ENCODE measurements at places on chromosomes 11 and 22.

GRCh38 chr11:68321293-68322051, 9.1 kb downstream of the LRP5 start:
- H3K27ac ChIP-seq, result peak overlapping the region; percentile 76
- no peaks in the 10 kb centered on the region for H3K27me3 ChIP-seq
- peak overlapping the region; percentile 10 for H3K4me3 ChIP-seq
- peaks cover 13% of the 10 kb centered on the region for H3K4me1 ChIP-seq
- DNase-seq, result no peak
- no peaks in the 10 kb centered on the region for H3K36me3 ChIP-seq

DNA sequence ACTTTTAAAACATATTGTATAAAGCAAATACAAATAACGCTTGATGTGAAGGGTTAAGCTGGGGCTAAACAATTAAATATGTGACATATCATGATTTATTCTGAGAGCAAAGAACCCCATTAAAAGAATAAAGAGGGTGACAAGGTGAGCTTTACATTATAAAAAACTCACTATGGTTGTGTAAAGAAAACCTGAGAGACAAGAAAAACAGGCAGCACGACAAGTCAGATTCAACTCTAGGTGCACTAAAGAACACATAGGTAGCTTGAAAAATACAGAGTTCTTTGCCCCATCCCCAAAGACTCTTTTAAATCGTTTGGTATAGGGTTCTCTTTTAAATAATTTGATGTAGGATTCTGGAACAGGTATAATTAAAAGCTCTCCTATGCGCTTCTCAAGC, 63.5 kb downstream of the LUZP2 start:
- H3K27ac ChIP-seq, result no peak overlapping the region
- no peaks in the 10 kb centered on the region for H3K36me3 ChIP-seq
- no peak overlapping the region for H3K4me3 ChIP-seq
- H3K27me3 ChIP-seq, result no peaks in the 10 kb centered on the region
- DNase-seq, result no peak

DNA sequence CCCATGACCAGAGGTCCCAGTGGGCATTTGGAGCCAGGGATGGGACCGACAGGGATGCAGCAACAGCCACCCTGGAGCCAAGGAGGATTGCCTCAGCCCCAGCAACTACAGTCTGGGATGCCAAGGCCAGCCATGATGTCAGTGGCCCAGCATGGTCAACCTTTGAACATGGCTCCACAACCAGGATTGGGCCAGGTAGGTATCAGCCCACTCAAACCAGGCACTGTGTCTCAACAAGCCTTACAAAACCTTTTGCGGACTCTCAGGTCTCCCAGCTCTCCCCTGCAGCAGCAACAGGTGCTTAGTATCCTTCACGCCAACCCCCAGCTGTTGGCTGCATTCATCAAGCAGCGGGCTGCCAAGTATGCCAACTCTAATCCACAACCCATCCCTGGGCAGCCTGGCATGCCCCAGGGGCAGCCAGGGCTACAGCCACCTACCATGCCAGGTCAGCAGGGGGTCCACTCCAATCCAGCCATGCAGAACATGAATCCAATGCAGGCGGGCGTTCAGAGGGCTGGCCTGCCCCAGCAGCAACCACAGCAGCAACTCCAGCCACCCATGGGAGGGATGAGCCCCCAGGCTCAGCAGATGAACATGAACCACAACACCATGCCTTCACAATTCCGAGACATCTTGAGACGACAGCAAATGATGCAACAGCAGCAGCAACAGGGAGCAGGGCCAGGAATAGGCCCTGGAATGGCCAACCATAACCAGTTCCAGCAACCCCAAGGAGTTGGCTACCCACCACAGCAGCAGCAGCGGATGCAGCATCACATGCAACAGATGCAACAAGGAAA, 27.3 kb upstream of the L3MBTL2 start:
- no peak overlapping the region for H3K4me3 ChIP-seq
- H3K27ac ChIP-seq, result no peak overlapping the region
- DNase-seq, result no peak
- H3K27me3 ChIP-seq, result no peaks in the 10 kb centered on the region
- peaks cover 60% of the 10 kb centered on the region for H3K36me3 ChIP-seq

GRCh38 chr11:117914991-117915618, 14.1 kb downstream of the TMPRSS13 start:
- no peaks in the 10 kb centered on the region for H3K36me3 ChIP-seq
- no peak overlapping the region for H3K4me3 ChIP-seq
- DNase-seq, result no peak
- H3K27me3 ChIP-seq, result no peaks in the 10 kb centered on the region

- DNase-seq, result no peak
- no peaks in the 10 kb centered on the region for H3K36me3 ChIP-seq
- no peaks in the 10 kb centered on the region for H3K27me3 ChIP-seq
- no peaks in the 10 kb centered on the region for H3K4me1 ChIP-seq
These were observed 310.2 kb downstream of the DLG2 start for GRCh38 chr11:85316967-85317366.

- peaks cover 3% of the 10 kb centered on the region for H3K36me3 ChIP-seq
- H3K4me3 ChIP-seq, result no peak overlapping the region
- H3K27me3 ChIP-seq, result no peaks in the 10 kb centered on the region
- DNase-seq, result no peak
These were observed 19.0 kb downstream of the SMCO4 start for GRCh38 chr11:93524173-93524536.

DNA sequence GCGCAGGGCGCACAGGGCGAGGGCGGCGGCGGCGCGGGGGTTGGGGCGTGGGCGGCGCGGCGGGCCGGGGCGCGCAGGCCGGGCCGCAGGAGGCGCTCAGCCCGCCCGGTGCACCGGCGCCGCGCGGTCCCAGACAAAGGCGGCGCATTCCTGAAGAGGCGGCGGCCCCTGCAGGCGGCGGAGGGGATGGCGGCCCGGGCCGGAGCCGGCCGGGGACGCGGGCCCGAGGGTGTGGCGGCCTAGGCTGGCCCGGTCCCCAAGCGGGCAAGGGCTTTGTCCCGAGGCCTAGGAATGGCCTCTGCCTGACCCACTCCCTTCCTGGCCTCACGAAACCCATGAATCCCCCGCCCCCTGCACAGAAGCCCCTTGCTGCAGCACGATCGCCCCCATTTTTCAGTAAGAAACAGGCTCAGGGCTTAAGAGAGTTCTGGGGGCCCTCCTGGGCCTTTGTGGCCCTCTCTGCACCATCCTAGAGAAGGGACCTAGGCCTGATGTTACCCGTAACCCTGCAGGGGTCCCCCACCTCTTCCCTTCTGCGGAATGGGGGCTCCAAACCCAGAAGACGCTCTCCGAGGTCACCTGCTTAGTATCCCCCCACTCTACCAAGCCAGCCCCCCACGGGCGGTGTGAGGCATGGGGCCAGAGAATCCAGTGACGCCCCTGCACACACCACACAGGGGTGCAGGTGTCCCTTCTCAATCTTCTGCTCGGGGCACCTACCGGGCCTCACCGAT, at the start of gene RTN4R:
Gene RTN4R, minus strand, starts transcription at position 40 of the 734 bp plus-strand sequence. CDS start 226 bp downstream, outside the sequence.
- H3K4me1 ChIP-seq, result peaks cover 10% of the 10 kb centered on the region
- no peaks in the 10 kb centered on the region for H3K27me3 ChIP-seq
- H3K27ac ChIP-seq, result no peak within 1 kb of the TSS
- H3K4me3 ChIP-seq, result peak within 1 kb of the TSS; percentile 75

DNA sequence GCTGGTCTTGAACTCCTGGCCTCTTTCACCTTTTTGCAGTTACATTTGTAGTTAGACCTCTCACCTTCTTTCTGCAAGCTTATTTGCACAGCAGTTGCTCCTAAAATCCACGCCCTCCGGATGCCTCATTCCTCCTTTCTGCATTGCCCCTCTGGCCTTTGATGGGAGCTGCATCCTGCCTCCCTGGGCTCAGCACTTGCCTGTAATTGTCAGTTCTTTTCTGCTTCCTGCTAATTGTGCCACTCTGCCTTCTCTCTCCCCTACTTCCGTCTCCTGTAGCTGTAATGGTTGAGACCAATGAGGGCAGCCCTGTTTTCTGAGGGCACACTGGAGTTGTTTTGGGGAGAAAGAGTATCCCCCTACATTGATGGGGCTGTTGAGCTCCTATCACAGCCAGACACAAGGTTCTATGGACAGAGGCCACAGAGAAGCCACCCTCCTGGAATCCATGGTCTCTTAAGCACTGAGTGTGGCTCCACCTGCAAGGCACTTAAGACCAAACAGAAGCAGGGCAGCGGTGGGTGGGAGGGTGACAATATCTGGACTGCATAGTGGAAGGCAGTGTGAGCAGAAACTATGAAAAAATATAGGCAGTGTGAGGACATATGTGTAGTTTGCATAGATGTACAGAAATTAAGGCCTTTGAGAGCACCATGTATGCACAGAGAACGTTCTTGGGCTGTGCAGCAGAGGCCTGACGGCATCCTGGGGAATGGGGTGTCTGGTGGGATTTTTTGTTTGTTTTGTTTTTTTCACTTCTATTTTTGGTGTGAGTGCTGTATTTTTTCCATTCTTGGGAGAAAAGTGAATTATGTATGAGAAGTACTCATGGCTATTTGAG, 30.5 kb downstream of the YDJC start:
- peaks cover 8% of the 10 kb centered on the region for H3K4me1 ChIP-seq
- DNase-seq, result no peak
- no peak overlapping the region for H3K4me3 ChIP-seq
- H3K27me3 ChIP-seq, result no peaks in the 10 kb centered on the region
- peaks cover 19% of the 10 kb centered on the region for H3K36me3 ChIP-seq
- H3K27ac ChIP-seq, result no peak overlapping the region

- no peaks in the 10 kb centered on the region for H3K4me1 ChIP-seq
- no peak overlapping the region for H3K27ac ChIP-seq
- no peaks in the 10 kb centered on the region for H3K27me3 ChIP-seq
- no peaks in the 10 kb centered on the region for H3K36me3 ChIP-seq
- DNase-seq, result no peak
These were observed 1848.3 kb upstream of the RAG2 start for GRCh38 chr11:38446336-38446735.

DNA sequence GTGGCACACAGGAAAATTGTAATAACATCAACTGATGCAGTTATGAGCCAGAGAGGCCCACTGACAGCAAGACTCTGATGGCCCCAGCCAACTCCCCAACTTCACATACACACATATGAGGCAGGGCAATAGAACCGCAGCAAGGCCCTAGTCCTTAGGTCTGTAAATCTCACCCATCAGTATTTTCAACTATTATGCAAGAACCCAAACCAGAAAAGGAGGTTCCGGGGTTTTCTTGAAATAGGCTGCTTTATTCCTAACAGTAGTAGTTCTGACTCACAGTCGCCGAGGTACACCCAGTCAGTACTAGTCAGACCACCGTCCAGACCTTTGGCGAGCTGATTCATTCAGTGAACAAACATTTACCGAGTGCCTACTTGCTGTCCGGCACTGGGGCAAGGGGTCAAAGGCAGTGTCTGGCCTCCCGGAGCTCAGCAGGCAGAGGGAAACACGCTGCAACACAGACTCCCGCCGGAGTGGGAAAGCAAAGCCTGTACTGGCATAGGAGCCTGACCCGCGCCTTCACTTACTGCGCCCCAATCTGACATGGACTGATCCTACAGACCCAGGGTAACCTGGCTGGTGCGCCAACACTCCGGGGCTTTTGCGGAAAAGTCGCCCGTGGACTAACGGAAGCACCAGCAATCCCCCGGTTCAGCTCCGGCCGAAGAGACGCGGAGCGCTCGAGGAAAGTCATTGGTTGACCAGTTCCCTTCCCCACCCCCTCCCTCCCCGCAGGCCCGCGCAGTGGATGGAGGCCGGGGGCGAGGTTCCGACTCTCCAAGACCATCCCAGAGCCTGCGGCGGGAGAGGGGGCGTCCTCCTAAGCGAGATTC, 1.3 kb downstream of the PLEKHA7 start:
- DNase-seq, result no peak
- H3K27ac ChIP-seq, result peak overlapping the region; percentile 10
- H3K27me3 ChIP-seq, result no peaks in the 10 kb centered on the region
- peaks cover 3% of the 10 kb centered on the region for H3K4me1 ChIP-seq
- no peaks in the 10 kb centered on the region for H3K36me3 ChIP-seq
- H3K4me3 ChIP-seq, result peak overlapping the region; percentile 98

DNA sequence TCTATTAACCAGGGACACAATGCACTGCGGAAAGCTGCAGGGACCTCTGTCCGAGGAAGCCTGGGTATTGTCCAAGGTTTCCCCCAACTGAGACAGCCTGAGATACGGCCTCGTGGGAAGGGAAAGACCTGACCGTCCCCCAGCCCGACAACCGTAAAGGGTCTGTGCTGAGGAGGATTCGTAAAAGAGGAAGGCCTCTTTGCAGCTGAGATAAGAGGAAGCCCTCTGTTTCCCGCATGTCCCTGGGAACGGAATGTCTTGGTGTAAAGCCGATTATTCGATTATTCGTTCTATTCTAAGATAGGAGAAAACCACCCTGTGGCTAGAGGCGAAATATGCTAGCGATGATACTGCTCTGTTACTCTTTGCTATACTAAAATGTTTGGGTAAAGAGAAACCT, 5.2 kb downstream of the BET1L start:
- H3K36me3 ChIP-seq, result peaks cover 50% of the 10 kb centered on the region
- DNase-seq, result no peak
- no peak overlapping the region for H3K4me3 ChIP-seq
- H3K27me3 ChIP-seq, result no peaks in the 10 kb centered on the region
- no peak overlapping the region for H3K27ac ChIP-seq

GRCh38 chr11:18704698-18705097, 6.1 kb downstream of the TMEM86A start:
- no peaks in the 10 kb centered on the region for H3K27me3 ChIP-seq
- no peak for DNase-seq
- H3K4me3 ChIP-seq, result no peak overlapping the region
- H3K36me3 ChIP-seq, result peaks cover 5% of the 10 kb centered on the region
- no peak overlapping the region for H3K27ac ChIP-seq

DNA sequence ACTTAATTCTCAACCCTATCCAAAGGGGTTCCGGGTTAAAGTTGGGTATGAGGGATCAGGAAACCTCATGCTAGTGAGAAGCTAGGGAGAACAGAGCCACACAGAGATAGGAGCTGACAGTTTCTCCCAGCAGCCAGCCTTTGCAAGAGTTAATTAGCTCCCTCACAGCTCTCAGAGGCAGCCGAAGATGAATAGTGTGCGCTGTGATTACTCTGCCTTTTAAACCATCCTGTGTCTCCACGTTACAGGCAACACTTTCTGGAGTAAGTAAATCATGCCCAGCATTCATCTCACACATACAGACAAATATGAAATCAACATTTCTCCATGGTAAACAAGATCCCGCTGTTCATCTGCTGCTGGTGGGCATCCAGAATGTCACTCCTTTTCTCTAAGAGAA, 429.6 kb downstream of the INSC start:
- H3K27ac ChIP-seq, result no peak overlapping the region
- no peak for DNase-seq
- H3K27me3 ChIP-seq, result no peaks in the 10 kb centered on the region
- no peaks in the 10 kb centered on the region for H3K36me3 ChIP-seq

GRCh38 chr11:79253280-79253679, 187.6 kb downstream of the TENM4 start:
- no peak overlapping the region for H3K4me3 ChIP-seq
- no peaks in the 10 kb centered on the region for H3K4me1 ChIP-seq
- no peak overlapping the region for H3K27ac ChIP-seq
- no peaks in the 10 kb centered on the region for H3K36me3 ChIP-seq
- no peaks in the 10 kb centered on the region for H3K27me3 ChIP-seq

GRCh38 chr11:57703341-57703740, 8.7 kb downstream of the MED19 start:
- H3K4me1 ChIP-seq, result peaks cover 4% of the 10 kb centered on the region
- DNase-seq, result no peak
- peak overlapping the region; percentile 68 for H3K27ac ChIP-seq
- peaks cover 54% of the 10 kb centered on the region for H3K36me3 ChIP-seq

Measured in ascending aorta (tissue), 2 donors.